Activated CD4-positive, alpha-beta memory T cell treated with anti-CD3 and anti-CD28 coated beads for 36 hours (primary cell): ENCODE measurements at places on chromosomes 2 and 18. TPM values are rescaled to one million over a fixed set of nuclear protein-coding genes. Genes with fewer than 3 reads are reported as not detected.

- no peak for DNase-seq
- no peaks in the 10 kb centered on the region for H3K4me1 ChIP-seq
- no peak overlapping the region for H3K4me3 ChIP-seq
- no peak overlapping the region for H3K27ac ChIP-seq
Measured at GRCh38 chr2:238998801-238999200, 150.9 kb downstream of the TWIST2 start.

- no peaks in the 10 kb centered on the region for H3K4me1 ChIP-seq
- peaks cover 14% of the 10 kb centered on the region for H3K27me3 ChIP-seq
- H3K4me3 ChIP-seq = no peak overlapping the region
- no peaks in the 10 kb centered on the region for H3K36me3 ChIP-seq
- no peak for DNase-seq
- no peak overlapping the region for H3K27ac ChIP-seq
Measured at GRCh38 chr2:181697571-181697970, 17.3 kb upstream of the NEUROD1 start.

DNA sequence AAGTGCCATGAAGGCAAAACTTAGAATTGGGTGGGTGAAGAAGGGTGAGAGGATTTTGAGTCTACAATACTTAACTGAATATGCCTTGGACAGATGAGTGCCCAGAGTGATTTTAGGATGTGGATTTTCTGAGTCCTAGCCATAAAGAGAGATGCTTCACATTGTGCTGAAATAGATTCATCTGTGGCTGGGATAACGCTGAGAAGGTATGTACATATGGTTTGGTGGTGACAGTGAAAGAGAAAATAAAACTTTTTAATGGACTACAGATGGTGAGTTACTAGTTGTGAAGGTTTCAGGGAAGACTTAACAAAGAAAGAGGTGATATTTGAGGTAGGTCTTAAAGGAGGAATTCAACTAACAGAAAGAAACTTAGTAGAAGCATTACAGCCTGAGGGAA is 265.8 kb downstream of the AKAIN1 start:
- DNase-seq = no peak
- no peak overlapping the region for H3K4me3 ChIP-seq
- no peaks in the 10 kb centered on the region for H3K36me3 ChIP-seq

RUFY4 gene
- 1.8 TPM for total RNA-seq

DNA sequence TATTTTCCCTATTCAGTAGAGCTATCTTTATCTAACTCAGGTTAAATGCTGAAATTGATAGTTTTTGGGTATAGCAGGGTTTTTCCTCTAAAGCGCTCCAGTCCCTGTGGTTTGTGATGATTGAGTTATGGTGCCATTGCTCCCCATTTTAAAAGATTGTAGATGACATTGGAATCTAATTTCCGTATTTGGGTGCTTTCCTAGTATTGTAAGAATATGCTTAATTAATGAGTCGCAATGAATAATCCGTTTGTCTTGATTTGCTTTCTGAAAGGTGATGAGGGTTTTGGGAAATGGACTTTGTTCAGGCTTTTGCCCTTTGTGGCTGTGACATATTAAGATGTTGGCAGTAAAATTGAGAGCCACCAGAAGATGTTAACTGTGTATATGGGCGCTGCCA is 3.9 kb downstream of the RPS7 start:
- H3K27ac ChIP-seq = peak overlapping the region; percentile 87
- peak overlapping the region; percentile 43 for H3K4me3 ChIP-seq
- H3K4me1 ChIP-seq = peaks cover 51% of the 10 kb centered on the region
- DNase-seq = no peak

ATP8B1 gene
- total RNA-seq = not detected

CERKL gene
- not detected for total RNA-seq

GCA gene
- total RNA-seq = 32.1 TPM

ARL5A gene
- total RNA-seq = 63.2 TPM

- H3K27me3 ChIP-seq = peaks cover 2% of the 10 kb centered on the region
- H3K4me1 ChIP-seq = no peaks in the 10 kb centered on the region
- H3K27ac ChIP-seq = no peak overlapping the region
- no peak for DNase-seq
Measured at GRCh38 chr18:25974630-25975077, 115.8 kb downstream of the SS18 start.

DNA sequence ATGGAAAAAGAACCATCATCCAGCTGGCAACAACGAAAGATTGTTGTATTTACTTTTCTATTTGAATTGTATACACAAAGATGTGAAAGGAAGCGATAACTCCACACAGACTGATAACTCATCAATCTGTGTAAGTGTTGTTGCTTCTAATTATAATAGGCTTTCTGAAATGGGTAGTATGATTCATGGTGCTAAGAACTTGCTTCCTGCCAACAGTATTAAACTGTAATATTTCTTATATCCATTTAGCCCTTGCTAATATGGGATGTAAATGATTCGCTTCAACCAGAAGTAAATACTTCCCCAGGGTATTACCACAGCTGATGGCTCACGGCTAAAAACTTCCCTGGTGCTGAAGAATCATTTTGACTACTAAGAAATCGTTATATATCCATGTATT is 70.2 kb downstream of the TMEM163 start:
- no peak for DNase-seq
- no peaks in the 10 kb centered on the region for H3K36me3 ChIP-seq
- no peaks in the 10 kb centered on the region for H3K27me3 ChIP-seq
- no peak overlapping the region for H3K4me3 ChIP-seq
- H3K27ac ChIP-seq = no peak overlapping the region

PTPRN gene
- total RNA-seq = not detected

GRCh38 chr2:144456680-144457079 is 63.2 kb downstream of the ZEB2 start:
- no peak overlapping the region for H3K4me3 ChIP-seq
- peaks cover 52% of the 10 kb centered on the region for H3K4me1 ChIP-seq
